Activated T-helper 2 cell treated with anti-CD3 and anti-CD28 coated beads, Interferon-gamma antibody, Interleukin-2, Interleukin-4, amounts not matched to agents 10 μg/mL and 5 μg/mL and 100 μg/mL, durations not matched to agents 14 hours and 24 hours and 36 hours (primary cell): ENCODE measurements at places on chromosomes 4 and X.

DNA sequence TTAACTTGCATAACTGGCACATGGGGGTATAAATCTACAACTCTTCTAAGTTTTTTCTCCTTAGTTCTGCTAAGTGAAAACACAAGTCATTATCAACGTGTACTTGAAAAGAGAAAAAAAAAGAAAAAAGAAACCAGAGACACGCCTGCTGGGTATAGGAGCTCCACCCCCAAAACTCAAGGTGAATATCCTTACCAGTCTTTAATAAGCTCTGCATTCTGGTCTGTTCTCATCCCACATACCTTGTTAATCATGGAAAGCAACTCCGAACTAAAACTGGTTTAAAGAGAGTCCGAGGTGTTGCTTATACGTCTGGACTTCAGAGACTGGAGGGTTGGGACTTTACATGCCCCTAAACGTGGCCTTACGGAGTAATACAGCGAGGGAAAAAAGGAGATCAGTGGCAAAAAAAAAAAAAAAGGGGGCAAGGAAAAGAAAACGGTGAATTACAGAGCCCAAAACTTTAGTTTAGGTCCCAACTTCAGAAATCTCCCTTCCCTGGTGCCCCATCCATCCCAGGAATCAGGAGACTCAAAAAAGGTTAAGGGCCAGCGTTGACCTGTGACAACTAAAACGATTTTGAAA is 1.0 kb downstream of the PGRMC2 start:
- peak; percentile 21 for DNase-seq

DNA sequence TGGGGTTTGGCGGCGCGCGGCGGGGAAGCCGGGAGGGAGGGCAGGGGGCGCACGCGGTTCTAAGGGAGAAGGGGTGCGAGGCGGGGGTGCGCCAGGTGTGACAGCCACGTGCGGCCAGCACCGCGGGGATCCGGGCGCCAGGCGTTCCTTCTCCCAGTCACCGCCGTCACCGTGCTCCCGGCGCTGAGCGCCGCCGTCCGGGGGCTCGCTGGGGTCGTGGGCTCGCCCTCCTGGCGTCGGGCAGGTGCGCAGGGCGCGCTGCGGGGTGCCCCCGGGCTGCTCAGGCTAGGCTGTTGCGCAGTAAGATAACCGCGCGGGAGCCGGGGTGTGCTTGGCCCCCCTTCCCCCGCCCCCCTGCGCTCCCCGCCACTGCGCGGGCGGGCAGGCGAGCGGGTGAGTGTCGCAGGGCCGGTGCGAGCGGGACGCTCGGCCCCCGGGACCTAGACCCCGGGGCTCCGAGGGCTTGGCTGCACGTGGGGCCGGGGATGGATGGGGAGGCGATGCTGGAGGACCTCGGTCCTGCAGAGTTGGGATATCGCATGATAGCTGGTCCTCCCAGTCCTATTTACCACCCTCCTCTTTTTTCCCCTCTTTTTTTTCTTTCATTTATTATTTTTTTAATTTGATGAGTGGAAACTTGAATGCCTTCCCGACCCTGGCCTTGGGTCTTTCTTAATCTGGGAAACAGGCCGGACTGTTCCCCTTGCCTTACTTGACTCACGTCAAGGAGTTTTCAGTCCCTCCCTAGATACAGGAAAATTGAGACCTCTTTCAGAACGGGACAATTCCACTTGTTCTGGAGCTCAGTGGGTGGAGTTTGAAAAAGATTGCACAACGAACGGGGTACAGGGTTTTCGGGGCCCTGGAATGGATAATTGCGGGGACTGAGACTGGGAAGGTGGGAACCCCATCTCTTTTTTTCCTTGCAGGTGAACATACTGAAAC is 797 bp downstream of the TXLNG start:
- peak; percentile 14 for DNase-seq

DNA sequence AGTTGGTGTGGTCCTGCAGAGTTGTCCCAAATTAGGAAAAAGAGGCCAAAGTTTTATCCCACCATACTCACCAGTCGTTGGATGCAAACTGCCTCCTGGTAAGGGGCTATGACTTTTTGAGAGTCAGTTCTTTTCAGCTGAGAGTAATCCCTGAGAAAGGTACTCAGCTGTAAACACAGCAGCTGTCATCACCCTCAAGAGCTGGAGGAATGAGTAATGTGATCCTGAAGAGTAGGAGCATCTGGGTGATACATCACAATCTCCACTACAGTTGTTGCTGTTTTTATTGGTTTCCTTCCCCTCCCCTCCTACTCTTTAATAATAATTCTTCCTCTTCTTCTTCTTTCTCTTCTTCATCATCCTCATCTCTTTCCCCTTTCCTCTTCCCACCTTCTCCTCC is 5.7 kb downstream of the MAGEE1 start:
- DNase-seq: no peak

- no peak for DNase-seq
Observed at GRCh38 chrX:80388206-80388605, 32.0 kb upstream of the TENT5D start.

DNA sequence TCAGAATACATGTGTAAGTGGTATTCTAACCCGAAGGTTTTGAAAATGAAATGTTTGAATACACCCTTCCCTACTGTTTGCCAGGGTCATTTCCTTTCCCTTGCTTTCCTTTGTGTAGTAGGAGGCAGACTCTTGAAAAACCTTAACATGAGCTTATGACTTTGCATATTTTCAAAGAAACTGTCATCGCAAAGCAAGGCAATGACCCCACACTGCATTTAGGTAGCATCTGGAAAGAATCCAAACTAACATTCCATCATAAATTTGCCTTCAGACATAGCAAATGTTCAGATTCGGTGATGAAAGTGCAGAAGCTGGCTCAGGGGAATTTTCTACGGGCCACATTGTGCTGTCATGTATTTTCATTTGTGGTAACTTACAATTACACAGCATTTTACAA is 32.3 kb downstream of the SH2D1A start:
- DNase-seq: no peak

GRCh38 chr4:7645158-7645557 is 210.4 kb upstream of the PSAPL1 start:
- DNase-seq: no peak

GRCh38 chr4:70818173-70818855 is 21.4 kb downstream of the GRSF1 start:
- no peak for DNase-seq

DNA sequence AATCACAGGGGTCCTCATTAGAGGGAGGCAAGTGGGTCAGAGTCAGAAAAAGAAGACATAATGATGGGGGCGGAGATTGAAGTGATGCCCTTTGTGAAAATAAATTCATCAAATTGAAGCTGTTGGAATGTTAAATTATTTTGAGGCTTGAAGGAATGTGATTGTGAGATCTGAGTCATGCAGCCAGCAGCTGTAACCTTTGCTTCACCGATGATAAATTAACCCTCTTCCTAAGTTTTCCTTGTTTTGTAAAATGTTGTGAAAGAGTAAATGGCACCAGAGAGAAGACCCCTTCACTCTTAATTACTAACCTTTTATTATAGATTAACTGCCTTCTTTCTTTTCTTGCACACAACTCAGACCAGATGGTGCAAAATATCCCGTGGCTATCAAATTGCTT is 47.7 kb upstream of the FAM9A start:
- DNase-seq: no peak

DNA sequence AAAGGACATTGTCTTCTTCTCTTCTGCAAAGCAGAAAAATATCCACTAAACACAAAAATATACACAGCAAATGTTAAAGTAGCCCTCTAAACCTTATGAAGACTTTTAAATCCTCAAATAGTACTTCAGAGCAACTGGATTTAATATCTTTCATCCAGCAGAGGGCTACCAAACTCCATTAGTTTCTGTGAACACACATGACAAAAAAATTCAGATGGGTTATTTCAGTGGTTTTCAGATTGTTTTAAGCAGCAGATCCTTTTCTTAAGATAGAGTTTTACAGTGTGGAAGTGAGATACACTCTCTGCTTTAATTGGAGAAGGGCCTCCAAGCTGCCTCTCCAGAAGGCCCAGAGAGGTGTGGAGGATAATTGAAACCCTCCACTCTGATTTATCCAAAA is 56.7 kb downstream of the ANK2 start:
- DNase-seq: no peak

- no peak for DNase-seq
Observed at GRCh38 chr4:128346054-128346716, 58.6 kb upstream of the PGRMC2 start.

DNA sequence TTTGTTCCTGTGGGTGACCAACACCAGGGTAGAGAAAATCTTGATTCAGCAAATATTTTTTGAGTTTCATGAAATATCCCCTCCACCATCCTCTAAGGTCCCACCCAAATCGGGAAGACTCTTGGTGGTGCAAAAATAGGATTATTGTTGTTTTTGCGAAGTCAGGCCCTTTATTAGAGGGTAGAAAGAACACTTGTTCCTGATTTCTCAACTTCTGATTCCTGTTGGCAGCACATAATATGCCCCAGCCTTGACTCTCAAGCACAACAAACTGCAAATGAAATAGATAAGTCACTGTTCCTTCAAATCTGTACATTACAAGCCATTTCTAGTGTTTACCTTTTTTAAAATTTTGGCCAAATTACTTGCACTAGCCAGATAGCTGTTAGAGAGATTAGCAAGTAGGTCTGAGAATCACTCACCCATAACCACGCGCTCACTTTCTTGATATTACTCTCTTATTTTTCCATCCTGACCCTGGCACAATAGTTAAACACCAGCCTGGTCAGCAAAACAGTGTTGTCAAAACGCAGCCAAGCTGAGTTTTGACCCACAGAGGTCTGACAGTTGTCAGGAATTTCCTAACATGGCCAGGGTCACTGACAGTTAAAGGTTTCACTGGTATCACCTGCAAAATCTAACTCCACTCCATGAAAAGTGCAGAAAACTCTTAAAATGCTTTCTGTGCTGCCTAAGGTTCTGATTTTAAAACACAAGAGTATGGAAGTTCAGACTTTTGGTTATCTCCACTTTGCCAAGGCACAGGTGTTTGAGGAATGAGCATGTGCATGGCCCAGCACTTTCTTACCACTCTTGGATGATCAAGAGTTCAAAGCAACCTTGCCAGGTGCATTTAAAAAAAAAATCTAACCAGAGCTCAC is 69.8 kb downstream of the RBM47 start:
- DNase-seq: no peak
